ENCODE measurements at places on chromosomes 6 and 20. TPM values are rescaled to one million over a fixed set of nuclear protein-coding genes. Genes with fewer than 3 reads are reported as not detected.

The SCP2D1 gene
- total RNA-seq = not detected

The SYTL3 gene
- 232 TPM for total RNA-seq

The DEFB114 gene
- total RNA-seq = not detected

The TGM3 gene
- total RNA-seq = not detected

The SYNDIG1 gene
- not detected for total RNA-seq

The ENPP4 gene
- 5.4 TPM for total RNA-seq

The WFDC5 gene
- total RNA-seq = not detected
